RKO (cell line): ENCODE measurements at places on chromosomes 3 and 15.

- DNase-seq = no peak
Observed at GRCh38 chr3:38317192-38317759, 29.3 kb upstream of the XYLB start.

- DNase-seq = no peak
Observed at GRCh38 chr15:66126031-66126441, 127.5 kb downstream of the MEGF11 start.

GRCh38 chr3:127716384-127716783 lies 43.6 kb downstream of the ABTB1 start:
- no peak for DNase-seq

- no peak for DNase-seq
Observed at GRCh38 chr3:129793942-129794310, 99.6 kb downstream of the TMCC1 start.

DNA sequence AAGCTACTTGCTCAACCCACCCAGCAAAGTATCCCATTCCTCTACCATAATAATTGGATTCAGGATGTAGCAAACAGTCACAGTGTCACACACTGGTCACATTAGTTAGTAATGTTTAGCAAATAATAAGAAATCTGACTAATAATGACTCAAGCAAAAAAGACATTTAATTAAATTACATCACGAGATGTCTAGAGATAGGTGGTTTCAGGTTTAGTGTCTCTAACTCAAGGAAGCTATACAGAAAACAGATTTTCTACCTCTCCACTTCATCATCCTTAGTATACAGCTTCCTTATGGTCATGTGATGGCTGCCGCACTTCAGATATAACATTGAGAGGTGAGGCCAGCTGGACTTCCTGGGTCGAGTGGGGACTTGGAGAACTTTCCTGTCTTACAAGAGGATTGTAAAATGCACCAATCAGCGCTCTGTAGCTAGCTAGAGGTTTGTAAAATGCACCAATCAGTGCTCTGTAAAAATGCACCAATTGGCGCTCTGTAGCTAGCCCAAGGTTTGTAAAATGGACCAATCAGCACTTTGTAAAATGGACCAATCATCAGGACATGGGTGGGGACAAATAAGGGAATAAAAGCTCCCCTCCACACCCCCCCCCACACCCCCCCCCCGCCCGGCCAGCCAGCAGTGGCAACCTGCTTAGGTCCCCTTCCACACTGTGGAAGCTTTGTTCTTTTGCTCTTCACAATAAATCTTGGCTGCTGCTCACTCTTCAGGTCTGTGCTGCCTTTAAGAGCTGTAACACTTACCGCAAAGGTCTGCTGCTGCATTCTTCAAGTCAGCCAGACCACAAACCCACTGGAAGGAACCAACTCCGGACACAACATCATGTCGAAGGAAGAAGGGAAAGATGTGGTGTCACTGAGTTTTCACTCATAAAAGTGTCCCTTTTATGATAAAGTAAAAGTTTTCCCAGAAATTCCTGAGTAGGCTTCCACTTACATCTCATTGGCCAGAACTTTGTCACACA lies 24.9 kb upstream of the ARPIN start:
- peak; percentile 33 for DNase-seq

DNA sequence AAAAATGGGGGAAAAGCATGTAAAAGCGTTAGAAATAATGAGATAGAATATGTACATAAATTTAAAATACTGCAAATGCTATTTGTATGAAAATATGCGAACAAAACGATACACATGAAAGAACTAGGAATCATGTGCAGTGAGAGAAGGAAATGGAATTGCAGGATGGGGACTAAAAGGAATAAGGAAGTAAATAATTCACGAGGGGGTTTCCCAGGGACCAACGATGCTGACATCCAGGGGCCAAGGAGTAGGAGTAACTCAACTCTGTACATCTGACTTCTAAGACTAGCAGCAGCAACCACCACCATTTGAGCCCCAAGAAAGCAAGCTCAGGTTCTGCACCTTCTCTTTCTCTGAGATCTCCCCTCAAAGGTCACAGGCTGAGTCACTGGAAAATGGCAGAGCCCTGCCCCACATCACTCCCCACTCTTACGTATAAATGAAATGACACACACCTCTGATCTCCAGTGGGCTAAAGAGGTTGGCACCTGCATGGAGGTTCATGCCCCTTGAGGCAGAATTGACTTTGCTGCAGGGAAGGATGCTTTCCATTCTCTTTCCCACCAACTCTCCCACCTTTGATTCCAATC lies 100.0 kb upstream of the DLG1 start:
- no peak for DNase-seq

GRCh38 chr3:172086071-172086470 lies 46.7 kb downstream of the FNDC3B start:
- DNase-seq = no peak

GRCh38 chr15:75380773-75381172 lies 12.4 kb upstream of the MAN2C1 start:
- DNase-seq = no peak

- DNase-seq = no peak
Observed at GRCh38 chr15:91482799-91483198, 370.7 kb upstream of the SLCO3A1 start.

DNA sequence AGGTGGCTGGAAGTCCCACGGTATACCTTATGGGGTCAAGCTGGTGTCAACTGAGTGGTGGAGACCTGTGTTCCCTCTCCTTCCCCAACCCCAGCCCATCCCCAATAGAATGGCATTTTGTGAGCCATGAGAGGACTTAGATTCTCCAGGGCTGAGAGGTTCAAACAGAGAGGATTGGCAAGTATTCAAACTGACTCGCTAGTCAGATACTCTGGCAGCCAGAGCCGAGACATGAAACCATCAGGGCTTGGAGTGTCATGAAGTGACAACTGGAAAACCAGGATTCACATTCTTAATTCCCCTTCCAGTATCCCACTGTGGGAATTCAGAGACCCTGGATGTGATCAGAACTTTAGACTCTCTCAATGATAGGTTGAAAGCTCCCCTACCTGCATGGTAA lies 159.4 kb upstream of the SNTN start:
- DNase-seq = no peak

GRCh38 chr3:15300323-15301078 lies 31.9 kb downstream of the SH3BP5 start:
- peak; percentile 79 for DNase-seq

- DNase-seq = no peak
Observed at GRCh38 chr15:57319226-57319918, 56.9 kb upstream of the CGNL1 start.
